ENCODE measurements at places on chromosomes 7 and 10. TPM values are rescaled to one million over a fixed set of nuclear protein-coding genes. Genes with fewer than 3 reads are reported as not detected.
A peak's percentile ranks its signal among the peaks of the same experiment; 100 is the strongest.

Gene A1CF
- polyA plus RNA-seq = not detected

DNA sequence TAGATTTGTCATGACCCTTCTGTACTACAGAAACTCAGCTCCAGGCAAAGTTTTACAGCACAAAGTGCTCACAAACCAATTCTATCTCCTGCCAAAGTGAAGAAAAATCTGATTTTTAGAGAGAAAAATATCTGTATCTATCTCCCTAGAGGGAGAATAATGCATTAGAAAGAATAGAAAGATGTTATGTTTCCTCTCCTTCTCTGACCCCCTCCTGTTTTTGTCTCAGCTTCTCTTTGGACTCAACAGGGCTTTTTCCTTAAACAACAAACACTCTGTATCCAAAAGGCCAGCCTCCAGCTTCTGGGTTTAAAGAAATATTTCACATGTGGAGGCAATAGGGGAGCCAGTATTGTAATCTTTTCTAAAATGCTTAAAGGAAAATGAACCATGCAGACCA lies 627.4 kb downstream of the REEP3 start:
- no peak for DNase-seq

GRCh38 chr10:69180525-69181204 lies 631 bp downstream of the SUPV3L1 start:
- no peak for DNase-seq

DNA sequence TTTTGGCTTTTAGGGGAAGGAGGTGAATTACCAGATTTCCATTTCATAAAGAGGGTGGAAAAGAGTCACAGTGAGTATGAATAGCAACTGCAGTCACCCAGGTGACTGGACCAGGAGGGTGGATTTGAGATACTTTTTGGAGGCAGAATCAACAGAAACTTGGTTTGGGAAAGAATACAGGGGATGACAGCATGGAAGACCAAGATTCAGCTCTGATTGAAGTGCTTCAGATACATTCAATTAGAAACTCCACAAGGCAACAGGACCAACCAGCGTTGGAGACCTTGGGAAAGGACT lies 83.0 kb downstream of the SGMS1 start:
- DNase-seq = no peak

GRCh38 chr7:151248346-151249033 lies at the start of gene SMARCD3:
Gene SMARCD3 (minus strand): TSS chr7:151248694. CDS start chr7:151248562, 132 bp downstream.
- DNase-seq = peak; percentile 81

DNA sequence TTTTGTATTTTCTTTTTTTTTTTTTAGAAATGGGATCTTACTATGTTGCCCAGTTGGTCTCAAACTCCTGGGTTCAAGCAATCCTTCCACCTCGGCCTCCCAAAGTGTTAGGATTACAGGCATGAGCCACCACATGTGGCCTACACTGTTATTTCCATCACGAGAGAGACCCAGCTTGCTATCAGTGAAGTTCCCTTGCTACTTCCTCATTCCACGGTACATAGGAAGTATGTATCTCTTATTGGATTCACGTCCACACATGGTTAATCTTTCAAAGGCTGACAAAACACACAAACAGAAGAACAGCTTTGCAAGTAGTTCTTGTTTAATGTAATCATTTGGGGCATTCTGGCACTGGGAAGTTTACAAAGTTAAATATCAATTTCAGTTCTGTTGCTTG lies 50.9 kb downstream of the DCLRE1A start:
- DNase-seq = no peak

GRCh38 chr7:128168667-128169210 lies 72.3 kb upstream of the LEP start:
- DNase-seq = peak; percentile 34

All from heart right ventricle (tissue), 16 donors.